ENCODE measurements at places on chromosomes 12 and 14. TPM values are rescaled to one million over a fixed set of nuclear protein-coding genes. Genes with fewer than 3 reads are reported as not detected.

PDE6H gene
- total RNA-seq: not detected

ATXN7L3B gene
- 12.2 TPM for total RNA-seq

BCL11B gene
- total RNA-seq: not detected

TMEM229B gene
- total RNA-seq: 6.9 TPM

TTC7B gene
- 60.6 TPM for total RNA-seq

MGST1 gene
- total RNA-seq: 28.5 TPM

PYGL gene
- total RNA-seq: 79.2 TPM

All from mammary microvascular endothelial cell (primary cell).